ENCODE measurements at places on chromosomes 5 and 9.

- DNase-seq, result no peak
Observed at GRCh38 chr5:152556784-152557183, 151.7 kb upstream of the NMUR2 start.

GRCh38 chr9:111866976-111867375, 29.6 kb upstream of the UGCG start:
- no peak for DNase-seq

- DNase-seq, result no peak
Observed at GRCh38 chr9:132946211-132946610, 1.8 kb upstream of the TSC1 start.

GRCh38 chr5:139651853-139652787, 4.0 kb downstream of the CXXC5 start:
- DNase-seq, result peak; percentile 71

DNA sequence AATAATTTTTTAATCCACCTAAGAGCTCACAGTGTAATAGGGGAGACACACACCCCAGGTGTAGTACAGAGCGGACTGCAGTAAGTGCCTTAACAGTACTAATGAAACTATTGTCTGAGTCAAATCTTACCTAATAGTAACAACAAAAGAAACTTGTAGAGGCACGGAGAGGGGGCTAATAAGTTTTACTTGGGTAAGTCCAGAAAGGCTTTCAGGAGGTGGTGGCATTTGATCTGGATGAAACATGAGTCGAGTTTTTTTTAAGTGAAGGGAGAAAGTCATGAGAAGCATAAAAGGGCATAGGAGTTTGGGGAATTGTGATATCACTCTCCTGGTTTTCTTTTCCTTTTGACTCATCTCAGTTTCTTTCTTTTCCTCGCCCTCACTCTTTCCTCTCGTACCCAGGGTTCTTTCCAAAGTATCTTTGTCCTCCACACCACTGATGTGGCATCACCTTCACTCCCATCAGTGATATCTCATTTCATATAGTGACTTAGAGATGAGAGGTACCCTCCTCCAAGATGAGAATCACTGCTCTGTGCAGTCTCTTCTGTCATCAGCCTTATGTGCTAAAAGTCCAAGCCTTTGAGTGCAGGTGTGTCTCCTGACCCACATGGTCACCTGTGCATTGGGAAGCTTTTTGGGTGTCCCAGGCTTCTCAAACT, 2.0 kb downstream of the CTNNA1 start:
- DNase-seq, result no peak

GRCh38 chr5:123752552-123753179, 240.7 kb downstream of the CSNK1G3 start:
- DNase-seq, result no peak

DNA sequence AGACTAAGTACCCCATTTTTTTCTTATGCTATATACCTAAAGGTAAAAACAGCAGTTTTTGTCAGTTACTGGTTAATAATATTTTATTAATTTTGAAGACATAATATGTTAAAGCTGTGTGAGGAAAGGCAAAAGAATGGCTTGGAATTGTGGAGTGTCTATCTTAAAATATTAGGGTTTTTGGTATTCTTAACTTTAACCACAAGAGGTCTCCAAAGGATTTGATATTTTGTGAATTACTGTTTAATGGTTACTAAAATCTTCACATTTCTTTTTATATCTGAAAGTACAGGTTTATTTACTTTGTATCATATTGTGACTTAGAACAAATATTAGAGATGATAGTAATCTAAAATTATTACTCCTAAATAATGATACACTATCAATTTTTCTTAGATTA, 32.0 kb upstream of the DHFR start:
- no peak for DNase-seq

DNA sequence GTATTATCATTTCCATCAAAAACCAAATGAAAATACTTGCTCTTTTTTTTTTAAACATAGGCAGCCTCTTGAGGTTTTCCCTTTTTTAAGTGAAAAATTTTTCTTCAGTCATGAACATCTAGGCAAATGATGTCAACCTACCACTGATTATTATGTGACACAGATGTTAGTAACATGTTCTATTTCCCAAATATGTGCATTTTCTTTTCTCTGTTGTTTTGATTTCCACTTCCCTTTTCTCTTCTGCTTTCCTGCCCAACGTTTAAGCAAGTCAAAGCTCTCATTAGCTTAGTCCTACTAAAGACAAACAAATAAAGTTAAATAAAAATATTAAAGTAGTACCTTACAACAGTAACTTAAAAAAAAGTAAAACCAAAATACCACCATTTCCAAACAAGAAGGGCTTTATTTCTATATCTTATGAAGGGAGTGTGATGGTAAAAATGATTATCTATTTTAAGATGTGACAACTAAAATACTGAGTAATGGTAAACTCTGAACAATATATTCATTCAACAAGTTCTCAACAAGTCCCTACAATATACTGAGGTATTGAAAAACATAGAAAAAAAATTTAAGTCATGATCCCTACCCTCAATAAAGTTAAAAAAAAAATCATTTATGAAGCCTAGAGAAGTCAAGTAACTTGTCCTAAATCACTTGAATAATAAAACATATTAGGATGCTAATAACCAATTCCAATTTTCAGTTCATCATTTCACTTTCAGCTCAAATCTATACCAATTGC, 9.4 kb downstream of the SLC38A9 start:
- DNase-seq, result no peak

DNA sequence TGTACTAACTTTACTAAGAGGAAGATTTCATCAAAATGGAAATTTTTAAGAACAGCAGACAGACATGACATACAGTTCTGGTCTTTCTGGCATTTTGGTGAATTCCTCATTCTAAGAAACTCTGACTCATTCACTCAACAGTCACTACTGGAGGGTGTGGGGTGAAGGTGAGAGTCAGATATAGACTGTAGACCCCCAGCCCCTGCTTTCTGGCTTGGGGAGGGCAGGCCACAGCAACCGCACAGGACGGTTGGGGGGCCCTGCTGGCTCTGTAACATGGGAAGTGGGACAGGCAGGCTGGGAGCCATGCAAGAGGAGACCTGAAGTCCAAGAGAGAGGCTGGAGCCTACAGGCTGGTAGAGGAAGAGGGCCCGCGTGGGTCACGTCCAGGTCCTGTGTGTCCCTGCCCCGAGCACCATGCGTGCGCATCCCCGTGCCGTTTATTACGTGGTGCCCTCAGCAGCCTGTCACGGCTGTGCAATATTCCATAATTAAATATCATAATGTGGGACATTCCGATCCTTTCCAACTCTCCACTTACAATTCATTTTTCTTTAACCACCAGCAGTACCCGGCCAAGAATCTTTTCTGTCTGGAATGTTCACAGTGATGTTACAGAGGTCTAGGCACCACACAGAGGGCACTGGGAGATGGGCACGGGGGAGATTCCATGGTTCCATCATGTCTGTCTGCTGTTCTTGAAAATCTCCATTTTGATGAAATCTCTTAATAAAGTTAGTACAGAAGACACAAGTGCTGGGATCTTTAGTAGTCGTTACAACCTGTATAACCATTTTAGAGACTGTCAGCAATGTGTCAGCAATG, 75.5 kb downstream of the SEMA4D start:
- peak; percentile 83 for DNase-seq

DNA sequence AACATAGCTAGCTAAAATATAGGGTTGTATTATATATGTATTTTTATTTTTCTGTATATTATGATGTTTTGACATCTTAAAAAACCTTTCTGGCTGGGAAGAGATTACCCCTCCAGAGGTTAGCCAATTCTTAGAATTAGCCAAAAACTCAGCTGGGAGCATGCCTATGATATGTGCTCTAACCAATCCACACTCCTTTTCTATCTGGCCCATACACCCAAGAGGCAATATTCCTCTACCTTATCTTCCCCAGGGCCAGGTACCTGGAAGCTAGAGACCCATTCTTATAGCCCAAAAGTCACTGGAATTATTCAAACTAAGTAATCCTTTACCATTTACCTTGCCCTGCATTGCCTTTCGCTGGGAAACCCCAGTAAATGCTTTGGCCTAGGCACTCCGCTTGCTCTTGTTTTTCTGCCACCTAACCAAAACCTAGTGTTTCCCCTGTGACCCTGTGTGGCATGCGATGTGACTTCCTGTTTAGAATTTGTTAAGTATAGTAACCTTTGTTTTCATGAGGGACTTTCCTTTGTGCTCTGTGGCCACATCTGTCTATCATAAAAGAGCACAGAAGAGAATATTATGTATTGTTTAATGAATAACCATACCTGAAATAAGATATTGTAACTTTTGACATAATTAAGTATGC, 37.4 kb downstream of the CSNK1G3 start:
- peak; percentile 42 for DNase-seq

- no peak for DNase-seq
Observed at GRCh38 chr5:59037941-59038797, 455.3 kb downstream of the RAB3C start.

DNA sequence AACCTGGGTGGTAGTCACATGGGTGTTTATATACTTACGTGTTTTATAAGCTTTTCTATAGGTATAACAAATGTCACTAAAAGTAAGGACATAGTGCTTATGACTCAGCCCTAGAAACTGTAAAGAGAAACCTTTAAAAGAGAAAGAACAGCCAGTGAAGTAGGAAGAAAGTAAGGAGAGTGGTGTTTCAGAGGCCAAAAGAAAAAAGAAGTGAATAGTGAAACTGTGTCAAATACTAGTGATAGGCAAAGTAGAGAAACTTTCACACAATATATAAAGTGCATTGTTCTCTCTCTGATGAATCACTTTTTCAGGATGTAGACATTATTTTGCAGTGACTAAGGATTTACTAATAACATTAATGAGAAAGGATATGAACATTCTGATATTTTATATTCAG, 74.2 kb upstream of the SUSD1 start:
- DNase-seq, result no peak

DNA sequence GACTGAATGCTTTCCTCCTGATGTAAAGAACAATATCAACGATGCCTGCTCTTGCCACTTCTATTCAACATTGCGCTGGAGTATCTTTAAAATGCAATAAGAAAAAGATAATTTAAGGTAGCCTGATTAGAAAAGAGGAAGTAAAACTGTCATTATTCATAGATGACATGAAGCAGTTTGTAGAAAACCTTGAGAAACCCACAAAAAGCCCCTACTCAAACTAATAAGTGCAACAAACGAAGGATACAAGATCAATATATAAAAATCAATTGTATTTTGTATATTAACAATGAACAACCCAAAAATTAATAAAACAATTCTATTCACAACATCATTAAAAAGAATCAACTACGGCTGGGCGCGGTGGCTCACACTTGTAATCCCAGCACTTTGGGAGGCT, 76.4 kb upstream of the CKMT2 start:
- DNase-seq, result no peak

DNA sequence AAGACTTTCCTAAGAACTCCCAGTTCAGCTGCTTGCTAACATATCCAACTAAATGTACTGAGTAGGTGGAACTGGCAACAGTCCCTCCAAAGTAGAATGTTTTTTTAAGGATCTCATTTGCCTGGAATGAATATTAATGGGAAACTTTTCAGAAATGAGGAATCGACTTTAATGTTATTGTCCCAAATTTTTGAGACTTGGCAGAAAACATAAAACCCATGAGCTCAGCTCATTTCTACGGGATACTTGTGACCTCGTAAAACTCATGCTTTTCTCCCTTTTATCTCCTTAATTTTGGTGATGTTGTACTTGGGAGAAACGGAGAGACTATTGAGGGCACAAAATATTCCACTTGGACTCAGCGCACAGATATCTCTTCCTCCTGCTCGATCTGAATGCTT, 296.8 kb downstream of the EBF1 start:
- no peak for DNase-seq

DNA sequence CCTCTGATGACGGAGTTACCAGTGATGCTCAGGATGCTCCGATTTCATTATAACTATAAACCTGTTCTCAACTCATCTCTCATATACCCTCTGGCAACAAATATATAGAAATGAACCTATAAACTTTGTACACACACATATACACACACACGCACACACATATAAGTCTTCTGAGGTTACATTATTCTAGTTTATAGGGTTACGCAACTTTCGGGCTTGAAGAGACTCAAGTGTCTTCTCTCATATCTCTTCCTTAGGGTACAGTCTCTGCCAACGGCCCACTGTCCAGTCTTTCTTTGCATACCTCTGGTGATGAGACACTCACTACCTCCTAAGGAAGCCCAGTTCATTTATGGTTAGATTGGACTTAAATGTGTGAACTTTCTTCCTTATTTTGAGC, 69.4 kb upstream of the TBC1D2 start:
- DNase-seq, result no peak

DNA sequence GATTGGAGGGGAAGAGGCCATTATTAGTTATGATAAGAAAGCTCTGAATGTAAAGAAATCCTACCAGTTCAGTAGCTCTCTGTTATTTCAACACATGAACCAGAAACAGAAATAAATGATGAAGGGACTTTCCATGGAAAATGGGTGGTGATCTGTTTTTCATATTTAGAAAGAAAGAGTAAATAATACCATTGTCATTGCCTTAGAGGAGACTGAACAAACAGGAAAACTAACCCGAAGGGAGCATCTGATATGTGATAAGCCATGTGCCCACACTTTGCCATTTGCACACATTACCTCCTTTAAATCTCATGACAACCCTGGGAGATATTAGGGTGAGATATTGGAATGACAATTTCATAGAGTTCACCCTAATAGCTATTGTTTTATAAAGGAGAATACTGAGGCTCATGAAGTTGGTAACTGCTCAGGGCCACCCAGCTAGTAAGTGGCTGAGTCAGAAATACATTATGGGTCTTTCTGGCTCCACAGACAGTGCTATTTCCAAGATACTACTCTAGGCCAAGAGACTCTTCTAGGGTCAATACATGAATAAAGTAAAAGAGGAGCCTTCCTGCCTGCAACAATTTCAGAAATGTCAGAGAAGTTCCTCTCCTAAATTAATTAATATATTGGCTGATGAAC, 111.0 kb upstream of the SLIT3 start:
- DNase-seq, result no peak

GRCh38 chr5:97297704-97298091, 114.7 kb upstream of the RIOK2 start:
- no peak for DNase-seq

GRCh38 chr9:116895961-116896360, 208.9 kb downstream of the TRIM32 start:
- DNase-seq, result no peak

- DNase-seq, result no peak
Observed at GRCh38 chr5:139798883-139799282, 3.3 kb downstream of the PSD2 start.

DNA sequence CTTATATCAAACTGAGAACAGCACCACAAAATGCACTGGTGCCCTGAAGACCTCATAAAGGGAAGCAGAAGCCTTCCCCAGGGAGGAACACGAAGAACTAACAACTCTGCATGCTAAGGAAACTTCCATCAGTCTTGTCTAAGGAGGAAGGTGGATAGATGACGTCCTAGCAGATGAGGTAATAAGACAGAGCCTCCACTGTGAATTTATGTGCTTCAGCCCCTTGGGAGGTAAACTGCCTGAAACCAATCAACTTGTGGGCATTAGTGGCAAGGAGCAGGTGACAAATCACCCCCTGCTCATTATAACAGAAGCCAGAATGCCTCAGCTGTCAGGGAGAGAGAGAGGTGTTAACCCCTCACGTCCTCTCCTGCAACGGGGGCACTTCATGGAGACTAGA, 48.9 kb upstream of the SPIN1 start:
- DNase-seq, result no peak

GRCh38 chr5:60066502-60066901, 173.0 kb upstream of the PDE4D start:
- no peak for DNase-seq

- DNase-seq, result no peak
Observed at GRCh38 chr5:74153255-74153790, 487.2 kb downstream of the ENC1 start.

Measured in activated T-cell treated with anti-CD3 and anti-CD28 coated beads, Interleukin-2, amount 50 U/mL, for 24 hours (primary cell).